ENCODE measurements at places on chromosomes 12 and 14. TPM values are rescaled to one million over a fixed set of nuclear protein-coding genes. Genes with fewer than 3 reads are reported as not detected.

DNA sequence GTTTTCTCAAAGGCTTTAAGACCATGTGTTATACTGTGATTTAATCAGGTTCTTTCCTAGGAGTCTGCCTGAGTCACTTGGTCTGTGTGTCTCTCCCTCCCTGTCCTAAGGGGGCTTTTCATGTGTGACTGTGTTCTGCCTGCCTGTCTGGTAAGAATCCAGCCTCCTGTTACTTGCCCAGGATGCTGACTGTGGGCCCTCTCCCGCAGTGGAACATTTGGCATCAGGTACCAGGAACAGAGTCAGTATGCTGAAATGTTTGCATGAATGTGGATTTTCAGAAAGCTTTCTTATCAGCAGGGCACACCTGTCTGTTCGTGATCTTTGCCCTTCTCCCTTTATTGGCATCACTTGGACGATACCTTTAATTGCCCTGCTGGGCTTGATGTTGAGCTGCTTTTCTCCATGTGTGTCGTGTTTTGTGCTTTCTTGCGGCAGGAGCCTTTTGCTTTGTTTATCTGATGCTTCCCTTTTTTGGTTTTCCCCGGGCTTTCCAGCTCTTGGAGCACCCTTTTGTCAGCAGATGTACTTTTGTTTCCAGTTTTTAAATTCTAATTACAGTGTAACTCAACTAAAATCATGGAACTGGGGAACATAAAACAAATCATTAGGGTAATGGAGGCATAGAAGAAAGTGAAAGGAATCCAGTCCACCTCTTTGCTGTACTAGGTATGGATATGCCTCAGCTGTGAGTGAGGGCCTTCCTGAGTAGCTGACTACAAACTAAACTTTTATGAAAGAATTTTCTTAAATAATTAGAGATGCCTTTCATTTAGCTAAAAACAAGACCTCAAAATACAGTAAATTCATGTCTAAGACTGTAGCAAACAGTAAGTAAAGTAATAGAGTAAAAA lies 72.5 kb downstream of the TRAF3 start:
- no peak for DNase-seq

GRCh38 chr14:64775081-64775777 lies 71.0 kb downstream of the PLEKHG3 start:
- DNase-seq = no peak

- no peak for DNase-seq
These were observed 77.0 kb downstream of the MSRB3 start for GRCh38 chr12:65355461-65355860.

NR4A1 gene
- total RNA-seq = 76.3 TPM

DNA sequence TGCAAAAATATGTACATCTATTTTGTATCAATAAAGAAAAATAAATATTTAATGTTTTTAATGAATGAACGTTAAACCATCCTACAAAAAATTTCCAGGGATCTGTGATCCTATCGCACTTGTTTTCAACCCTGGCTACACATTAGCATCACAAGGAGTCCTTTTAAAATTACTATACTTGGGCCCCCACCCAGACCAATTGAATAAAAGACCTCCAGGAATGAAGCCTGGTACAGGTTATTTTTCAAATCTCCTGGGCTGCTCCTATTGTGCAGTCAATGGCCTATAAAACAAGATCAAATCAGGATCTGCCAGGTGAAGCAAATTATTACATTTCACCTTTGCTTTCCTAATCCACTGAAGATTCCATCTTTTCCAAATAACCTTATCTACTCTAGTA lies 33.4 kb upstream of the GXYLT1 start:
- no peak for DNase-seq

All from cardiac septum (tissue), 1 donor.